ENCODE measurements at places on chromosomes 6 and 20.

GRCh38 chr6:111714416-111715270 lies 109.0 kb upstream of the TRAF3IP2 start:
- no peak for DNase-seq

GRCh38 chr6:158175111-158175510 lies 7.0 kb downstream of the GTF2H5 start:
- no peak for DNase-seq

GRCh38 chr6:153104220-153104619 lies 26.9 kb downstream of the RGS17 start:
- DNase-seq, result no peak

DNA sequence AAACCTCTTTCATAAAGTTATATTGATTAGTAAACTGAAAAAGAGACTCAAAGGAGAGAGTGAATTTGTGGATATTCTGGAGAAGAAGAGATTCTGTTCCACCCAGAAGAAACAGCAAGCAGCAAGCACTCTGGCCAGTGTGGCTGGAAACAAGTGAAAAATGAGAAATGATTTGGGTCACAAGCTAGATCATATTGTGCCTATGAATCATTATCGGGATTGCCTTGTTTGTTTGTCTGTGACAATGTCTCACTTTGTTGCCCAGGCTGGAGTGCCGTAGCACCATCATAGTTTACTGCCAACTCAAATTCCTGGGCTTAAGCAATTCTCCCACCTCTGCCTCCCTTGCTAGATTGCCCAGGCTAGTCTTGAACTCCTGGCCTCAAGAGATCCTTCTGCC lies 106.5 kb upstream of the LOC128125822 start:
- no peak for DNase-seq

GRCh38 chr6:63446405-63446804 lies 125.9 kb upstream of the LOC128125822 start:
- no peak for DNase-seq

DNA sequence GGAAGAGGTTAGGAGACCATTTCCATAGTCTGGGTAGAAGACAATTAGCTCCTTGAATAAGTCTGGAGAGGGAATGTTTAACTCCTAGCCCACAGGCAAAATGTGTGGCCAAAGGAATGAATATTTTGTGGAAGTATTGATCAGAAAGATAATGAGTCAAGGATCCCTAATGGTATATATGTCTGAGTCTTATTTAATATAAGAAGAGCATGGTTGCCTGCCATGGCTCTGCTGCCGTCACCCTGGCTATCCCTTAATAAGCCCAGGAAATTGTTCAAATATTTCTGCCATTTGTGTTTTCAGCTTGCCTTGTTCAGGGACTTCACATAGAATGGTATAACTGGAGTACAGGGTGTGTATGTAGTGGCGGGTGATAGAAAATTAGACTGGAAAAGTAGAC lies 18.1 kb upstream of the CALHM6 start:
- DNase-seq, result no peak

DNA sequence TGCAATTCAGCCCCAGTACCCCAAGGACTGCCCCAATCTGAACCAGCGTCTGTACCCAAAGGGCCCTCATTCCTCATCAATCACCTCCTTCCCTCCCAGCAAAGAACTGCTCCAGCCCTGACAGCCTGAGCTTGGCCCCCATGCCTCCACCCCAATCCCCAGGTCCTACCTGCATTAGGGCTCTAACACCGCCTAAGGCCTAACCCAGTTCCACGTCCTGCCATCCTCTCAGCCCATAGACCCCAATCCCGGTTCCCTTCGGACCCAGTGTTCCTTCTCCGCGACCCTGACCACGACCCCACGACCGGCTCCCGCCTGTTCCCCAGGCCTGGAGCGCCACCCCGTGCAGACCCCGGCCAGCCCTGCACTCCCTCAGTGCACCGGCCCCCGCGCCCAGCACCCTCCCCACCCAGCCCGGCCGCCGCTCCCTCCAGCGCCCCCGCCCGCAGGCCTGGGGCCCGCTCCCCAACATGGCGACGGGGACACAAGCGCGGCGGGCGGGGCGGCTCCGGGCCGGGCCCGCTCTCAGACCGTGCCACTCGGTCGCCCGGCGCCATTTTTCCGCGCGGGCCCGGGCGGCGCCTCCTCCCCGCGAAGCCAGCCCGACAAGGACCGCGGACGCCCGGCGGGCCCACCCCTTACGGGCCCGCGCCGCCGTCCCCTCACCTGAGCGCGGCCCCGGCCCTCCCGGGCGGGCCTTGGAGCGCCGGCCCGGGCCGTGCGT lies 483 bp downstream of the NCOA6 start:
- no peak for DNase-seq

DNA sequence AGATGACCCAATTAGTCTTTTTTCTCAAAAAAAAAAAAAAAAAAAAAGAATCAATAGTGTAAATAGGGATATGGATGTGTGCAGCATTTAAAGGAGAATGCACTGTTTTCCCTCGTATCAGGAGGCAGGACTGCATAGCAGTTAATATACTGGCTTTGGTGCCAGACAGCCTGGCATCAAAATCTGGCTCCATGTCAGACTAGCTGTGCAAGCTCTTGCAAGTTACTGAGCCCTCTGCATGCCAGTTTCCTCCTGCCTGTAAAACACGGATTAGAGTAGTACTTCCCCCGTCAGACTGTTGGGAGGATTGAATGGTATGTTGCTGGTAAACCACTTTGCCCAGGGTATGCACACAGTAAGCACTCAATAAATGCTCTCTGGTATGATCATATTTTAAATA lies 594.2 kb upstream of the CHD6 start:
- no peak for DNase-seq

DNA sequence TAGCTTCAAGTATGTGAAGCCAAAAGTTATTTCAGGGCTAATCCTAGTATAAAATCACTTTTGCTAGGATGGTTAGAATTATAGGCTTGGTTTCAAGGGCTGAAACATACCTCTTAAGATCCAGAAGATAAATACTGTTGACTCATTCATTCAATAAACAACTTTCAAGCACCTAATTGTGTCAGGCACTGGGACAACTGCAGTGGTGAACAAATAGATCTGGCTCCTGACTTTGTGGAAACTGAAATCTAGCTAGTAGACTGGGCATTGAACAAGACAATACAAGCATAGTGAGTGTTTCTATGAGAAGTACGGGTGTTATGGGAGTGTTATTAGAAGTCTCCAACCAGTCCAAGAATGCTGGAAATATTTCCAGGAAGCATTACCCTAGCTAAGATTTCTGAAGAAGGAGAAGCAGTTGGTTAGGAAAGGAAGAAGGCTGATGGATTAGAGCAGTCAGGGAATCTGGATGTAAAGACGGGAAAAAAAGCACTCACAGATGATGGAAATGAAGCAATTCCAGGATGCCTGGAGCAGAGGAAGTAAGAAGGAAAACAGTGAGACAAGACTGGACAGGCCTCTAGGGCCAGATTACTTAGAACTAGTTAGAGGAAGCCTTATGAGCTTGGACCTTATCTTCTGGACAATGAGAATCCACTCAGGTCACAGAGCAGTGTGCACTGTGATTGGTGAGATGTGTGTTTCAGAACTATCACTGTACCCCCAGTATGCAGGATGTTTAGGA lies 132.6 kb upstream of the RAB32 start:
- DNase-seq, result no peak

- DNase-seq, result no peak
Observed at GRCh38 chr6:105867277-105867676, 218.9 kb upstream of the PRDM1 start.

DNA sequence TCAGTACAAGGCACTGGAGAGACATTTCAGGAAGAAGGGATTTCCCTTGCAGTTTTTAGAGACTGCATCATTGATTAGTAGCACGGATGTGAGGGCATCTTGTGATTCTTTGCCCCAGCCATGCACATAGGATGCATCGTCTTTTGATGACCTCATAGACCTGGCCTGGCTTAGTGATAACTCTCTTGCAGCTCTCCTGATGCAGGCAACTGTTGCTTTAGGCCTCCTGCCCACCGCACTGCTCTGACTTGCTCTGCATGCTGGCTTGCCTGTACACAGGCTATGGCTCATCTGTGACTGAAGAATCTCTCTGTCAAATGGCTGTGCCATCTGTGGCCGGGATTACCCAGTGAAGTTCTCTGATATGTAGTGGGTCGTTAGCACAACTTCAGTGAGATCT lies 207.7 kb upstream of the PTCHD4 start:
- no peak for DNase-seq

GRCh38 chr6:125808060-125808459 lies 17.3 kb downstream of the NCOA7 start:
- DNase-seq, result no peak

- DNase-seq, result peak; percentile 83
Observed at GRCh38 chr6:39426073-39426456, 103.6 kb upstream of the KCNK16 start.

DNA sequence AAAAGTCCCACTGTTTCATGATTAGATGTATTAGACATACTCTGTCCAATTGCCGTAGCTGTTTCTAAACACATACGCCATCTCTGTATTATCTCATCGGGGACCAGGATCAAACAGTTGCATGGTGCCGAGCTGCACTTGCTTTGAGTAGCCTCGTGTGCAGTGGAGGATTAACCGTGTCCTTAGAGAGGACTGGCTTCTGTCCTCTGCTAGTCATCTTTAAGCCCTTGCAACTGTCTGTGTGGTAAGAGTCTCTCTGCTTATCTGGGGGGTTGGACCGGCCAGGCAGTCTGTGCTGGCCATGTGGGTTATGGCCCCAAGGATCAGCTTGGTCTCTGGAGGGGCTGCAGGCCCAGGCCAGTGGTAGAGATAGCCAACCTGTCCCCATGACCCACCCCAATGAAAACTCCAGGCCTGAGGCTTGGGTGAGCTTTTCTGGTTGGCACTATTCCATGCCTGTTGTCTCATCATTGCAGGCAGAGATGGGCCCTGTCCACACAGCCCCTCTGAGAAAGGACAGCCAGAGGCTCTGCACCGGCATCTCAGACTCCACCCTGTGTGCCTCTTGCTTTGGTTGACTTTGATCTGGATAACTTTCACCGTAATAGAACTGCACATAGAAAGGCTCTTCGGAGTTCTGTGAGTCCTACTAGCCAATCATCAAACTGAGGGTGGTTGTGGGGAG lies 137.3 kb upstream of the SNX9 start:
- DNase-seq, result no peak

DNA sequence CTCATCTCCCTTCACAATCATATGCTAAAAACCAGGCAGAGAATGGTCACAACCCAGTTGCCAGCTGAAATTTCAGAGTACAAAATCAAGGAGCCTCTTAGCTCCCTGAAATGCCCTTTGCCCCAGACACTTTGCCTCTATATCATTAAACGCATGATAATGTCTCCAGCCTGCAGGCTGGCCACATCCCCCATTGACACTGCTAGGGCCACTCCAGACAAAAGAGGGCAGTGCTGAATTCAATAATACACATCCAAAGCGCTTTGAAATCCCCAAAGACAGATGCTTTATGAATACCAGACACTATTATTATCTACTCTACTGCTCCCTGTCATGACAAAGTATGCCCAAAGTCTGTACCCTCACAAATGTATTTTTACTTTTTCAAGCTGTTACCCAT lies 348.3 kb upstream of the POU3F2 start:
- DNase-seq, result no peak

GRCh38 chr6:159464816-159465215 lies 228.2 kb downstream of the SOD2 start:
- DNase-seq, result no peak

- DNase-seq, result no peak
Observed at GRCh38 chr6:111620169-111620568, 14.5 kb upstream of the TRAF3IP2 start.

- DNase-seq, result no peak
Observed at GRCh38 chr6:168018664-168019063, 21.2 kb downstream of the KIF25 start.

- no peak for DNase-seq
Observed at GRCh38 chr20:25077610-25078169, 4.3 kb downstream of the VSX1 start.

- DNase-seq, result no peak
Observed at GRCh38 chr6:167094436-167094819, 28.5 kb upstream of the CCR6 start.

- DNase-seq, result no peak
Observed at GRCh38 chr6:123771126-123771525, 32.5 kb upstream of the NKAIN2 start.

DNA sequence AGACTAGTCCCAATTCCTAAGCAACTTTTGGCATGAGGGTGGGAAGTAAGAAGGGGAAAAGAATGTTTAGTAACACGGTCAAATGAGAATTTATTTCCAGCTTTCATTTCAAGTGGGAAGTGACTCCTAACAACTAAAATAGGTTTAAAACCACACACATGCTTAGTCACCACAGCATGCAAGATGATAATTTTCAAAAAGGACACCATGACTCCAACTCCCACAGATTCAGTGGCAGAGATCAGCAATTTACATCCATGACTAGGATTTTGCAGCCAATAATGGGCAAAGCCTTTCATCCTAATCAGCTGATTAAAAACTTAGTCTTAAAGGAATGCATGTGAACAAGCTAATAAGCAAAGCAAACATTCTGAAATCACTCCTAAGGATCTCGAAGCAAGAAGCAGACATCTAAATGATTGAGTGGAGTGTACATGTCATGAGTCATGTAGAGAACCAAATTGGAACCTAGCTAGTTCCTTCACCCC lies 48.1 kb upstream of the GCLC start:
- DNase-seq, result peak; percentile 73

DNA sequence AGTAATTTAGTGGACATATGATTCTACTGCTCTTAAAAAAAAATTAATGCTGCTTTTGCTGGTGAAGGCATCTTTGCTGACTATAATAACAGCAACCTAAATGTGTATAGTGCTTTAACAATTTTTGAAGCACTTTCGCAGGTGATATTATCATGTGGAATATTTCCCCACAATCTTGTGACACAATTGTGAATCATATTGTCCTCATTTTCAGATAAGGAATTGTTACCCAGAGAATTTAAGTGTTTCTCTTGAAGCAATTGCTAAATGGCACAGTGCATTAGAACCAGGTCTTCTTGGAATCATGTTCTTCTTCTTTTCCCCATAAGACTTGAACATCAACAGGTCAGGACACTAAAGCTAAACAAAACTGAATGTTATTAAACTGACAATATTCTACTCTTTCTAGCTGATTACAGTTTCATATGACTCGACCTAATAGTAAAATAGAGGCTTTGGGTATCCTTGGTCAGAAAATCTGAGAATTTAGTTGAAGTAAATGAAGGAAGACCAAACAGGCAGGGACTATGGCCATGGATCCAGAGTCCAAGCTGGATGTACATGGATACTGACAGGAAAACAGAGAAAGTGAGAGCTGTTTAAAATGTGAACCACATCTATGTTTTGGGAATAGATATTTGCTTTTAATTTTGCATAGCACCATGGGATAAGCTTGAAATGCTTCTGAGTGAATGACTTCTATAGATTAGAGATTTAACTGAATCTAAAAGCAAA lies 121.8 kb upstream of the SLC35B3 start:
- no peak for DNase-seq

- DNase-seq, result peak; percentile 96
Observed at GRCh38 chr6:27814665-27815424, 97.4 kb downstream of the OR2B2 start.

GRCh38 chr6:89172131-89172530 lies 26.3 kb downstream of the PM20D2 start:
- no peak for DNase-seq
